Renal pelvis (tissue), 12 donors: ENCODE measurements at places on chromosomes 5 and 9. TPM values are rescaled to one million over a fixed set of nuclear protein-coding genes. Genes with fewer than 3 reads are reported as not detected.

GRCh38 chr9:70011366-70011765, 32.3 kb upstream of the MAMDC2 start:
- DNase-seq = no peak

DNA sequence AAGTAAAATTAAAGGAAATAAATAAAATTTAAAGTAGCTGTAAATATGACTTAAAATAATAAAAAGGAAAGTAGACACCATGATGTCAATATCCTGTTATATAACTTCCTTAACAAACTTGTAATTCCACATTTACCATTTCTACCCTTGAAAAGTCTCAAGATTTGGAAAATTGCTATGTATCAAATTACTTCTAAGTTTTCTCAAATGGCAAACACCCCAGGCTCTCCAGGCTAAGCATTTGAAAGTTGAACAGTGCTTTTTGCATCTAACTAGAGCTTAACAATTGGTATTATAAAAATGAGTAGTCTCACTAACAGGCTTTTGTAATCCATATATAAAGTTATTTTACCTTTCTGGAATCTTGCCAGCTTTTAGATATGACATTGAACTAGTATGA, 41.5 kb upstream of the MACIR start:
- DNase-seq = no peak

DNA sequence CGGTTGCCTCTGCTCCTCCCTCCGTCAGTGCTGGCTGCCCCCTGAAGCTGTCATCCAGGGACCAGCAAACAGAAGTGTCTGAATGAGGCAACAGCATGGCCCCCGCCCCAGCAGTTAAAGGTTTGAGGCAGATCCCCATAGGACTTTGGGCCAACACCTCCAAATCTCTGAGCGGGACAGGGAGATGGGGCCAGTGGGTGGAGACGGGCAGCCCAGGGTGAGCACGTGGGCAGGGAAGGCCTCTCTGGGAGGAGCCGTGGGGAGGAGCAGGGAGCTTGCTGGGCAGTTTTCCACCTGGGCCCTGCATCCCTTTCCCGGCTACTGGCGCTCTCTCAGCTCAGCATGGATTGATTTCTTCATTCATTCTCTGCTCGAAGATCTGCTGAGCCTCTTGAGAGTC, 39.1 kb upstream of the NOTCH1 start:
- DNase-seq = no peak

FBP2 gene
- polyA plus RNA-seq = 0.16 TPM

MUSK gene
- polyA plus RNA-seq = 0.23 TPM
